ENCODE measurements at places on chromosomes 6 and 20.

- no peak overlapping the region for H3K27ac ChIP-seq
- H3K27me3 ChIP-seq = no peaks in the 10 kb centered on the region
- H3K36me3 ChIP-seq = no peaks in the 10 kb centered on the region
- no peak for DNase-seq
- peaks cover 4% of the 10 kb centered on the region for H3K4me1 ChIP-seq
- no peak overlapping the region for H3K4me3 ChIP-seq
These were observed 188.3 kb downstream of the ATXN1 start for GRCh38 chr6:16572943-16573342.

DNA sequence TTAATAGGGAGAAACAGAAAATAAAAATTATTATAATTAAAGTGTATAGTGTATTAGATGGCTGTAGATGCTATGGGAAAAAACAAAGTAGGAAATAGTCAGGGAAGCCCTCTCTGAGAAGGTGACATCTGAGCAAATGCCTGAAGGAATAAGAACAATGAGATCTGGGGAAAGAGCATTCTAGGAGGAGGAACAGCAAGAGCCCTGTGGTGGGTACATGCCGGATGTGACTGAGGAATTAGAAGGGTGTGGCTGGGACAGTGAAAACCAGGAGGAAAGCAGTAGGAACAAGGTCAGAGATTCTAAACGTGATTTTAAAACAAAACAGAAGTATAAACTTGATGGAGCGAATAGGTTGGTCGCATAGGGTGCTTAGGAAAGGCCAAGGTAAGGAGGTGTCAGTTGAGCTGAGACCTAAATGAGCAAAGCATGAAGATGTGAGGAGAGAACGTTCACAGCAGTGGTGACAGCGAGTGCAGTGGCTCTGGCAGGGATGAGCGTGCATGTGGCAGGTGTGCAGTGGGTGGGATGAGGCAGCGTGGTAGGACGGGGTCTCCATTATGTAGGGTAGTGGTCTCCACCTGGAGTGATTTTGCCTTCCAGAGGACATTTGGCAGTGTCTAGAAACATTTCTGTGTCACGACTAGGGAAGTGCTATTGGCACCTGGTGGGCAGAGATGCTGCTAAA lies 97.1 kb upstream of the MRPS10 start:
- H3K36me3 ChIP-seq = peaks cover 4% of the 10 kb centered on the region
- DNase-seq = no peak
- no peak overlapping the region for H3K27ac ChIP-seq
- H3K27me3 ChIP-seq = peaks cover 2% of the 10 kb centered on the region
- H3K4me3 ChIP-seq = no peak overlapping the region
- H3K4me1 ChIP-seq = peaks cover 71% of the 10 kb centered on the region

- no peak overlapping the region for H3K4me3 ChIP-seq
- H3K27ac ChIP-seq = no peak overlapping the region
- no peak for DNase-seq
- H3K4me1 ChIP-seq = no peaks in the 10 kb centered on the region
- H3K36me3 ChIP-seq = no peaks in the 10 kb centered on the region
- peaks cover 3% of the 10 kb centered on the region for H3K27me3 ChIP-seq
These were observed 144.9 kb upstream of the THBS2 start for GRCh38 chr6:169398342-169399105.

GRCh38 chr6:42165016-42165415 lies 8.1 kb upstream of the GUCA1A start:
- no peak for DNase-seq
- no peaks in the 10 kb centered on the region for H3K4me1 ChIP-seq
- H3K27me3 ChIP-seq = peaks cover 6% of the 10 kb centered on the region
- no peak overlapping the region for H3K27ac ChIP-seq

- no peaks in the 10 kb centered on the region for H3K4me1 ChIP-seq
- no peak overlapping the region for H3K4me3 ChIP-seq
- H3K27me3 ChIP-seq = peaks cover 11% of the 10 kb centered on the region
- DNase-seq = no peak
- no peaks in the 10 kb centered on the region for H3K36me3 ChIP-seq
- H3K27ac ChIP-seq = no peak overlapping the region
These were observed 8.2 kb downstream of the ARHGAP40 start for GRCh38 chr20:38609815-38610214.

- no peaks in the 10 kb centered on the region for H3K4me1 ChIP-seq
- H3K36me3 ChIP-seq = peaks cover 41% of the 10 kb centered on the region
- H3K27ac ChIP-seq = no peak overlapping the region
- DNase-seq = no peak
- no peak overlapping the region for H3K4me3 ChIP-seq
These were observed 68.1 kb downstream of the IBTK start for GRCh38 chr6:82179415-82179814.
